SK-N-DZ (cell line): ENCODE measurements at places on chromosomes 7 and 10.

DNA sequence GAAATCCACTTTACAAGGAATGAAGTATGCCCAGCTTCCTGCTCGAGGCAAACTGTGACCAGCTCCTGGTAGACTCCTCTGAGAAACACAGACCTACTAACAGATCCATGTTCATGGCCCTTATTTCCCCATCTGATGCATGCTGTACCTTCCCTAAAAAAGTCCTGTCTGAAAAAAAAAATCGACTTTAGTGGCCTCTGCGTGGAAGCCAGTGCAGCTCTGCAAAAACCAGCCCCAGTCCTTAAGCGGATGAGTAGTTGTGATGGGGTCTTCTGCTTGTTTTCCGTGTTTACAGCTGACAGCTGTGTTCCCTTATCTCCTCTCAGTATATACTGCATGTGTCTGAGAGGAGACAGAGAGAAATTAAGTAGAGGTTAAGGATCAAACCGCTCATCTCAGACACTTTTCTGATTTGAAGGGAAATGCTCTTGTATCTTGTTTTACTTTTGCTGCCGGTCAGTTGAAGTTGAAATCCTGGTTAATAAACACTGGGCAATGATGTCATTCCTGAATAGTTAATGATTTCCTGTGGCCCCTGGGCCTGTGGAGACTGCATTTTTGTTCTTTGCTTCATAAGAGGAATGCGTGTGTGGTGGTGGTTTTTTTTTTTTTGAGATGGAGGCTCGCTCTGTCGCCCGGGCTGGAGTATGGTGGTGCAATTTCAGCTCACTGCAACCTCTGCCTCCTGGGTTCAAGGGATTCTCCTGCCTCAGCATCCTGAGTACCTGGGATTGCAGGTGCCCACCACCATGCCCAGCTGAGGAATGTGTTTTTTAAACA is 67.6 kb downstream of the DOCK1 start:
- no peak for DNase-seq

GRCh38 chr7:39075210-39075609 is 97.5 kb downstream of the POU6F2 start:
- DNase-seq = no peak

DNA sequence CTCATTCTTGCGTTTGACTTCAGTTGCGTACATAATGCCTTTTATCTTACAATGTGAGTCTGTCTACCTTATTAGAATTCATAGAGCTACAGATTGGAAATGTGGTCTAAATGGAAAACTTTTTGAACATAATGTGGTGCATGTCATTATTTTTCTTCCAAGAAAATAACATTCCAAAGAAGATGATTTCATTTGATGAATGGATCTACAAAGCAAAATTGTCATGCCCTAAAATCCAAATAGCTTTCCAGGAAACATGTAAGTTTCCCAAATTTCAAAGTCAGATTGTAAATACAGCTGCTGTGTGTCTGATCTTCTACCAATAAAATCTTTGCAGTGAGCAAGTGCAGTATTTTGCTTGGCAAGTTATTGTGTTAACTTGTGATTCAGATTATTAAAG is 101.8 kb upstream of the FZD8 start:
- no peak for DNase-seq

- no peak for DNase-seq
Measured at GRCh38 chr10:4191354-4191753, 406.3 kb upstream of the KLF6 start.

GRCh38 chr7:13198036-13198435 is 510.6 kb downstream of the ARL4A start:
- no peak for DNase-seq

- DNase-seq = no peak
Measured at GRCh38 chr10:62765726-62766125, 38.8 kb upstream of the ADO start.

DNA sequence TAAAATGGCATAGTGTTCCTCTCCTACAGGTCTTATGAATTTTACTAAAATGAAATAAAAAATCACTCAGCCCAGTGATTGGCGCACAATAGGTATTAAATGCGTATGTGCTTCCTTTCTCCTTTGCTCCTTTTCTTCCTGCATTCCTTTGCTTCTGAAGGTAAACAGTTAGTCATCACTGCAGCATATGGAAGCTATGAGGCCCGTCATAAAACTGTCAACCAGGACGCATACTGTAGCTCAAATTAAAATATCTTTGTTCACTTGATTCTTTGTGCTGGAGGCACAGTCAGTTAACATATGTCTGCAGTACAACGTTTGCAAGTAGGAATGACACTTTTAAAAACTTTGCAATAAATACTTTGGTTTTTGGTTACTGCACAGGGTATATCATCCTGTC is 374.7 kb downstream of the TCERG1L start:
- no peak for DNase-seq

GRCh38 chr10:14749070-14749809 is 25.5 kb downstream of the FAM107B start:
- DNase-seq = no peak

- no peak for DNase-seq
Measured at GRCh38 chr10:101262147-101262546, 32.9 kb upstream of the LBX1 start.

DNA sequence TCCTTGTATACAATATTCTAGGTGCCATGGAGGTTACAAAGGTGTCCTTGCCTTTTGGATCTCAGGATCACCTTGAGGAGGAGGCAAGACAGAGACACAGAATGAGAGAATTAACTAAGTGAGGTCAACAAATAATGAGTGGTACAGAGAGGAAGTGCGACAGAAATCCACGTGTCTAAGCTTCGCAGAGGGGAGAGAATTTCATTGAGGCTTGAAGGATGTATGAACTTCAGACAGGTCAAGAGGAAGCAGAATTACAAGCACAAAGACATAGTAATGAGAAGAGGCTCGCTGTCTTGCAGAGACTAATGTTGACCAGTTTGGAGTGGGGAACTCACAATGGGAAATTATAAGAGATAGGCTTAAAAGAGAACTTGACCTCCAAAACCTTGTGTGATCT is 308.7 kb downstream of the FRMD4A start:
- DNase-seq = no peak

DNA sequence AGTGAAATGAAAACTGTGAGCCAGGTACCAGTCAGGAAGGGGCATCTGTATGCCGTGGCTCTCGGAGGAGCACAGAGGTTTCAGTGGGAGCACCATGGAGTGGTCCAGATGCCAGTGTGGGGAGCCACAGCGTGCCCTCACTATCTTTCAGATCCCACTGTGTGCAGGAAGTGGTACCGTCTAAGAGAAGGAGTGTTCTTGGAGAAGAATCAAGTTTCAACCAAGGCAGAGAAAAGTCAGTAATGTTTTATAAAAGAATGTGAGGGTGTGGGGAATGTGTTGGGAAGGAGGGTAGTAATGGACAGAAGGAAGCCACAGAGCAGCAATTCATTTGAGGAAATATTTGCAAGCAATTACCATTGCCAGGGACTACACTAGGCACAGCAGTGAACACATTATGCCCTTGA is 35.6 kb downstream of the PRKAR2B start:
- DNase-seq = no peak

- no peak for DNase-seq
Measured at GRCh38 chr10:126671402-126671975, 996 bp upstream of the C10orf90 start.

DNA sequence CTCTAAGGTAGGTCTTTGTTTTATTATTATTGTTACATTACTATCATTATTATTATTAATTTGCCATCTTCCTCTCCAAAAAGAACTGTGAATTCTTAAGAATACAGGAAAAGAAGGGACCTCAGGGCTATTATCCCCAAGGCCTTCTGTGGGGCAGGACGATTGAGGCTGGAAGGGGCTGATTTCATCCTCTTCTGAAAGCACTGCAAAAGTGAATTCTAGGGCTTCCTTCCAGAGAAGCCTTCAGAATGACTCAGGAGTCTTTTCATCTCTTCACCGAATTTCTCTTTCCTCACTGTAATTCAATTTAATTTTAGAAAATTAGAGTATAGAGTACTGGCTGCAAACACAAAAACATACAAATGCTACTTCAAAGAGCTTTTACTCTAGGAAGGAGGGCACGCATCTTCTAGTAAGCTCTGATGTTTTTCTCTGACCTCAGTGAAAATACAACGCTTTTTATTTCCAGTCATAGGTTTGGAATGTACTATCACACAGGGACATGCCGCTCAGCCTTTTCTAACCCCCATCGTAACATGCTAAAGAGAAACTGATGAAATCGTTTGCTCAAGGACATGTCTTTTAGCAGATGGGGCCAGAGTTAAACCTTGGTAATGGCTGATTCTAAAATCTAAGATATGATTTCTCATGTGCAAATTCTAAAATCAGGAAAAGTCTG is 280.2 kb upstream of the PITRM1 start:
- DNase-seq = no peak
